Memory B cell (primary cell): ENCODE measurements at places on chromosomes 5 and 9.

DNA sequence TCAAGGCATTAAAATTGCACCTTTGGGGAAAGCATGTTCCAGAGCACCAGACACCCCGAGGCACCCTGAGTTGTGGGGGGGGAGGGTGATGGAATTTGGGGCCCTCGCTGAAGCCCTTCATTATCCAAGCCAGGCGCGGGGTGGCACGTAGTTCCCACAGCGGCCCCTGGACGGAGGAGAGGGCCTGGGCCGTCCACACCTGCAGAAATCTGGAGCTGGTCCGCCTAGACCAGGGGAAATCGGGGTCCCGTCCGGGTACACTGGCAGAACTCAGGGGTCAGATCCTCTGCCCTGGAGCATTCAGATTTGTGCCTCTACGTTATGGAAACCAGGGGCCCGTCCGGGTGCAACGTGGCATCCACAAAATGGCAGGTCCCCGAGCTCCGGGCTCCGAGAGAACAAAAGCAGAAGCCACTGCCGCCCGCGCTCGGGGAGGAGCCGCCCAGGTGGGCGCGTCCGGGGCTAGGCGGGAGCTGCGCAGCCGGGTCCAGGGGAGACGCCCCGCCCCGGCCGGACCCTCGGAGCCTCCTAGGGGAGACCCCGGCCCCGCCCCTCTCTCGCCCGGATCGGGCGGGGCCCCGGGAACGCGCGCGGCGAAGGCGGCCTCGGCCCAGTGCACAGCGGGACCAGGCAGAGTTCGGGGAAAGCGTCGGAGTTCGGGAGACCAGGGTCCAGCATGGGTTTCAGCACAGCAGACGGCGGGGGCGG lies at the start of gene PLEKHG4B:
Gene PLEKHG4B (plus strand): TSS at position 613 of the 708 bp plus-strand sequence. CDS start 64 bp downstream, at position 677.
- DNase-seq = no peak

- DNase-seq = no peak
Measured at GRCh38 chr9:86047361-86047760, 52.0 kb downstream of the GOLM1 start.

DNA sequence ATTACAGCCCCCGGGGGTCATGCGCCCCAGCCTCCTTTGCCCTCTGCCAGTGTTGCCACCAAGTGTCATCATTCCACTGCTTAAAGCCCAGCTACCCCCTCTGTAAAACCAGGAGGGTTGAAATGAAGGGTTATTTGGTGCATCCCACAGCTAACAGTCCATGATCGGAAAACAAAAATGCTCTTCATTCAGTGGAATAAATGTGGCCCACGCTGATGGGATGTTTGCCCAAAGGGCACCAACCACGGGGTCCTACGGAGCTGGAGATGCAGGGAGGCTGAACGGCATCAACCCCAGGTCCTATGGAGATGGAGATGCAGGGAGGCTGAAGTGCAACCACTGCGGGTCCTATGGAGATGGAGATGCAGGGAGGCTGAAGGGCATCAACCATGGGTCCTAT lies 218.5 kb upstream of the IRX1 start:
- DNase-seq = no peak

DNA sequence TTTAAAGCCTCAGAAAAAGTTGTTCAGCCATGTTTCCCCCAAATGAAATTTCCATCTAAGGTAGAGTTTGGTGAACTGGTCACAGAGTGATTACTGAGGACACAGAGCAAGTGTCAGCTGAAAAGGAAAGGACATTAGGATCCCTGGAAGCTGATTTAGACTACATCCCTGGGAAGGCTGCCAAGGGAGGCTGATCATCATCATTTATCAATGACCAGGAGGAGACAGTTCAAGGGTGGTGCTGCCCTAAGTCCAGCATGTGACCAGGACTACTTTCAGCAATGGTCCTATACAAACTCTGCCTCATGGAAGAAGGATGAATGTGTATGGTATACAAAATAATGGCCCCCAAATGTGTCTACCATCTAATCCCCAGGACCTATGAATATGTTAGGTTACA lies 120.6 kb downstream of the PIK3R1 start:
- no peak for DNase-seq

DNA sequence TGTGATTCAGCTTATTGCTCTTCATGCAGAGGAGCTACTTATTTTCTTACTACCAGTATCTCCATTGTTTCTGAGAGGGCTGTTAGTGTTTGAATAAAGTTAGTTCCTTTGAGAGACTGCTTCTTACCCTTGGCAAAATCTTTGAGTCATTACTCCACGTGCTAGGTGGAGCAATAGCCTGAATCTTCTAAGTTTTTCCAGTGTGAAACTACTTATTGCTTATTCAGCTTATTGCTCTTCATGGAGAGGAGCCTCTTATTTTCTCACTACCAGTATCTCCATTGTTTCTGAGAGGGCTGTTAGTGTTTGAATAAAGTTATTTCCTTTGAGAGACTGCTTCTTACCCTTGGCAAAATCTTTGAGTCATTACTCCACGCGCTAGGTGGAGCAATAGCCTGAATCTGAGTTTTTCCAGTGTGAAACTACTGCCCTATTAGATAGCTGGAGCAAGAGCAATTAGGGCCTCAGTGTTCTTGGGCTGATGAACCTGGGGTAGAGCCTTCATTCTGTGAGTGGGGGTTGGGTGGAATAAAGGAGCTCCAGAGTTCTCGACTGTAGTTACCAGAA lies 41.9 kb downstream of the GPBP1 start:
- DNase-seq = no peak

GRCh38 chr5:140549237-140550144 lies 2.0 kb downstream of the EIF4EBP3 start:
- no peak for DNase-seq

- DNase-seq = no peak
Measured at GRCh38 chr5:52331725-52332124, 456.0 kb upstream of the ITGA1 start.

- no peak for DNase-seq
Measured at GRCh38 chr5:60287174-60287771, 393.7 kb upstream of the PDE4D start.

DNA sequence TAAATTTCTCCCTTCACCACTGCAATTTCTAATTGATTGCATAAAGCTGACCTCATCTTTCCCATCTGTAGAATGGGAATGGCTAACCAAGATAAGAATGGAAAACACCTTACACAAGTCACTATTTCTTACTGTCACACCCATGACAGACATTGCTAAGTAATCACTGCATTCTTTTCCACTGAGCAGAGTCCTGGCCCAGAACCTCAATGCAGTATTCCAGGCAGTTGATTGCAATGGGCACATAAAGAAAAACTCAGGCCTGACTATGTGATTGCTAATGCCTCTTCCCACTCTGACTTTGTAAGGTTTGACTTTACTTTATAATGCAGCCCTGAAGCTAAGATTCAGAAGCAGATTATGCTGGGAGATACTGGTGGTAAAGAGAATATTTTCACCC lies 29.3 kb downstream of the TRIM32 start:
- DNase-seq = no peak

GRCh38 chr5:149791881-149792280 lies 61.8 kb downstream of the PPARGC1B start:
- no peak for DNase-seq

- DNase-seq = no peak
Measured at GRCh38 chr5:55159763-55160492, at the start of gene GPX8. Gene GPX8 (plus strand): TSS chr5:55160171. CDS start chr5:55160193, 22 bp downstream.

GRCh38 chr5:9774472-9775079 lies 144.4 kb upstream of the TAS2R1 start:
- no peak for DNase-seq

- DNase-seq = no peak
Measured at GRCh38 chr9:81787747-81788632, 98.6 kb upstream of the TLE1 start.

- no peak for DNase-seq
Measured at GRCh38 chr5:154418344-154418820, 27.4 kb upstream of the SAP30L start.

GRCh38 chr9:21096172-21096900 lies 18.6 kb upstream of the IFNB1 start:
- no peak for DNase-seq

GRCh38 chr5:1673042-1673677 lies 126.5 kb downstream of the MRPL36 start:
- DNase-seq = no peak

DNA sequence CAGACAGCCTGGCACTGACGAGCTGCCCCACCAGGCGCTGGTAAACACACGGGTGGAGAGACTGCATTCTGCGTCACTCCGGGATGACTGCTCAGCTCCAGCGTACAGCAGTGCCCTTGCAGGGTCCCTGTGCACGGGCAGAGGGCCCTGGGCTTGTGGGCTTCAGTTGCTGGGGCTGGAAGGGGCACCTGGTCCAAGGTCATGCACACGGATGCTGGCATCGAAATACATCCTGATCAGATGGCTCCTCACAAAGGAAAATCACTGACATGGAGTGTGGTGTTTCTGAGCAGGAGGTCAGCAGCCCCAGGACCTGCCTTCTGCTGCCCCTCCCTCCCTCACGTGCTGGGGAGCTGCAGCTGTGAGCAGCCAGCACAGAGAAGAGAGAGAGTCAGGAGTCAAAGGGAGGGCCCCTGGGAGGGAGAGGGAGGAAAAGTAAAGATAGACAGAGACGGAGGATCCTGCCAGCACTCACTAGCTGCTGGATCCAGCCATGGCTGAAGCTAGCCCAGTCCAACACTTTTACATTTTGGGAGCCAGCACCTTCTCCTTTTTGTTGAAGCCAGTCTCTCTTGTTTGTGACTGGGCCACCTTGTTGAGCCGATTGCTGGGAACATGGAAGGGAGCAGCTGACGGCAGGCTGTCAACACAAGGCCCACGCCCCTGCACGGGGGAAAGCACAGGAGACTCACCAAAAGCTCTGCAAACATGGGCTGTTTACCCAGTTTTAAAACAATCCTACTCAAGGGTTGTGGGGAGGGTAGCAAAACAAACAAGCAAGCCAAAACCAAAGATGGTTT lies 166.5 kb upstream of the PHYKPL start:
- no peak for DNase-seq

DNA sequence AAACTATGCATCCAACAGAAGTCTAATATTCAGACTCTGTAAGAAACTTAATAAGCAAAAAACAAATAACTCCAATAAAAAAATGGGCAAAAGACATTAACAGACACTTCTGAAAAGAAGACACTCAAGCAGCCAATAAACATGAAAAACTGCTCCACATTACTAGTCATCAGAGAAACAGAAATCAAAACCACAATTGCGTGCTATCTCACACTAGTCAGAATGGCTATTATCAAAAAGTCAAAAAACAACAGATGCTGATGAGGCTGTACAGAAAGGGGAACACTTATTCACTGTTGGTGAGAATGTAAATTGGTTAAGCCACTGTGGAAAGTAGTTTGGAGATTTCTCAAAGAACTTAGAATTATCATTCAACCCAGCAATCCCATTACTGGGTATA lies 101.2 kb upstream of the TRIM32 start:
- no peak for DNase-seq

DNA sequence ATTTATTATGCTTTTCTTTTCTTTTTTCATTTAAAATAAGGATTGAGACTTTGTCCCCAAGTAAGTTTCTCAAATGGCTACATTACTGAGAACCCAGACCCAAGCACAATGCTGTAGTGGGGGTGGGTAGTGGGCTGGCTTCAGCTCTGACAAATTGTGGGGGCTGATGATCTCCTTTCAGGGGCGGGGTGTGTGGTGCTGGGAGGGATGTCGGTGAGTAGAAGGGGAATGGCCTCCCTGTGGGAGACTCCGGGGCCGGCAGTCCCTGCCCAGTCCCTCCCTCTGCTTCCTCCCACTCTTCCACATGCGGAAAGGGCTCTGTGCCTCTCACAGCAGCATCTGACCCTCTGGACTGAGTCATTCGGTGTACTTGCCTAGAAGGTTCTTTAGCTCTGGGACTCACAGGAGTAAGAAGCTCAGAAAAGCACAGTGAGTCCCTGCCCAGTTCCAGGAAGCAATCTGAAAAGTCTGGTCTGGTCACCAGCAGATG lies 14.3 kb downstream of the CD180 start:
- no peak for DNase-seq

- no peak for DNase-seq
Measured at GRCh38 chr5:125023673-125024072, 277.2 kb upstream of the ZNF608 start.

GRCh38 chr5:67021521-67021920 lies 175.1 kb downstream of the CD180 start:
- DNase-seq = no peak

- no peak for DNase-seq
Measured at GRCh38 chr9:116288658-116289057, 135.1 kb downstream of the PAPPA start.

- DNase-seq = no peak
Measured at GRCh38 chr5:9169557-9169902, 376.3 kb downstream of the SEMA5A start.

- no peak for DNase-seq
Measured at GRCh38 chr5:75055727-75056144, 3.4 kb upstream of the GCNT4 start.

- DNase-seq = no peak
Measured at GRCh38 chr9:32339424-32339823, 45.0 kb upstream of the ACO1 start.

GRCh38 chr9:107067739-107068416 lies 204.9 kb downstream of the ZNF462 start:
- DNase-seq = no peak

DNA sequence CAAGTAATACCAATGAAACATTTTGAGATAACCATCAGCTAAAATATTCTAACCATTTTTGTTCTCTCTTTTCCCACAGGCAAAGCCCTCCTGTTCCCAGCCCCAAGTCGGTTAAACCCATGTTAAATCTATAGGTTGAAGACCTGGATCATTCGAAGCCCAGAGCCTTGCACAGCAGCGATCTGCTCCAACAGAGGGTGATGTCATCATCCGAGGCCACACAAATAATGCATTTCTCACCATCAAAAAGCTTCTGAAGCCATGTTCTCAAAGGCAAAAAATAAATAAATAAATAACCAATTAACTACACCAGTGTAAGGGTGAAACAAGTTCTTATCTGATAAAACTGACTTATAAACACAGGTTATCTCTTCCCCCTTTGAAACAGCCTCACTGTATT lies 169.2 kb downstream of the ENTREP1 start:
- no peak for DNase-seq

DNA sequence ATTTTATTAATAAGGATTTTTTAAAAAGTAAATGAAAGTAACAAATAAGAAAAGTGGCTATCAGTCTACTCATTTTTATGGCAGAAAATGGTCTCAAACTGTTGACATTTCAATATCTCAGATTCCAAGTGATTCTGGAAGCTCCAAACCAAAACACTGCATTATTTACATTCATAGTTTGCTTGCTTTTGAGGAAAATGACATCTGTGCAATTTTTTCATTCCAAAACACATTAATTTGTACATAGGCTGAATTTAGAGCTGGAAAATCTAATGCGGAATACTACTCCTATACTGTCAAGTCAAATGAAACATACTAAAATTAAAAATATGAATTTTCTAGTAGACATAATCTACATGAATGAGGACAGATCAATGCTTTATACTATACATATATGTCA lies 1047.6 kb downstream of the CDH9 start:
- no peak for DNase-seq

GRCh38 chr5:22541037-22541436 lies 312.1 kb downstream of the CDH12 start:
- no peak for DNase-seq

DNA sequence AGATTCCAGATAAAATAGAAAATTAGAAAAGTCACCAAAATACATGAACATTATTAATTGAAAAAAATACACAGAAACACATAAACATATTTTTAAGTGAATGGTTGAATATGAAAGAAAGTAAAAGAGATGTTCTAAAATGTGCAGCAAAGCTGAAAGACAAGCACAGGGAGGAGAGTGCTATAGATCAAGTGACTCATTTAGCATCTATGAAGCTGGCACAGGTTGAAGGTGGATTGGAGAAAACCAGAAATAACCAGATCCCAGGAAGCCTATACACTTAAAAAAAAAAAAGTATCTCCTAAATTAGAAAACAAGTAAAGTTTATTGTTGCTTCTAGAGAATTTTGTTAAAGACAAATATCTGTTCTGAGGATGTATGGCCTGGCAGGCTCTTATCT lies 338.9 kb downstream of the CDH12 start:
- DNase-seq = no peak

GRCh38 chr5:22835686-22836085 lies 17.5 kb downstream of the CDH12 start:
- DNase-seq = no peak
